Stimulated activated CD4-positive, alpha-beta T cell treated with anti-CD3 and anti-CD28 coated beads, Interleukin-15, amount 100 ng/mL, for 48 hours (primary cell): ENCODE measurements at places on chromosomes 12 and 14.

GRCh38 chr12:78916845-78917480 lies 52.4 kb downstream of the SYT1 start:
- no peak for DNase-seq

- DNase-seq: no peak
These were observed 27.1 kb downstream of the BMAL2 start for GRCh38 chr12:27359578-27360340.

- no peak for DNase-seq
These were observed 590.5 kb upstream of the ATP2B1 start for GRCh38 chr12:90299121-90299520.

- no peak for DNase-seq
These were observed 52.9 kb downstream of the SERPINA3 start for GRCh38 chr14:94665121-94665520.

DNA sequence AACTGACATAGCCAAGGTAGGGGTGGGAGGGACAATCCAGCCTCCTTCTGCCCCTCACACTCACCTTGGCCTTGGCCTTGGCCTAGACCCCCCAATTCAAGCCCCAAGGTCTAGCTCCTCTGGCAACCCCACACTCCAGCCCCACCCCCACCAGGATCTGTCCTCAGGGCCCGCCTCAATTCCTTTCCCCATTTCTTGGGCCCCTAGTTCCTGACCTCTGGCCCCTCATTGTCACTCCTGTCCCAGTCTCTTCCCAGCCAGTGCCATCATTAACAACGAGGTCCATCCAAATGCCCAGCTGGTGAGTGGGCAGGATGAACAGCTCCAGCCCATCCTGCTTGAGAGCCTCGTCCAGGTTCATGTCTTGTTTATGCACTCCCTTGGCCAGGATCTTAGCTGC lies 6.8 kb upstream of the GDF11 start:
- no peak for DNase-seq

DNA sequence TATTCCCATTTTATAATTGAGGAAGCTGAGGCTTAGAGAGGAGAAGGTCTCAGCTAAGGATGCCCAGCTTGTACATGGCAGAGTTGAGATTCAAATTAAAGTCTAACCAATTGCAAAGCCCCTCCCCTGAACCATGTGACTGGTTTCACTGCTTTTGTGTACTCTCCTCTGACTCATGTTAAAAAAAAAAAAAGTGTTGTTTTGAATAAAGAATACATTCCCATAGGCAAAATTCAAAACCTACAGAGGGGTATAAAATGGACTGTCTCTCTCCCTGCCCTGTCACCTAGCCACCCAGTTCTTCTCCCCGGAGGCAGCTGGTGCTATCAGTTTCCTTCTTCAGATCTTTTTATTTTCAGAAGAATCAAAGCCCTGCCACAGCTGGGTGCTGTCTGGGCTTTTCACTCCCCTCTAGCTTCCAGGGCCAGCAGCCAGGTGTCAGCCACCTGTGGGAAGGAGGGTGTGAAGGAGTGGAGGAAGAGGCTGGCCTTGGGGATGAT lies 5.4 kb downstream of the PSMD9 start:
- no peak for DNase-seq
